Ecto neural progenitor cell (in vitro differentiated cells): ENCODE measurements at places on chromosomes 1 and 21.

GRCh38 chr1:165443539-165444311 is 1.2 kb downstream of the RXRG start:
- no peak for DNase-seq

GRCh38 chr1:232557096-232557495 is 72.8 kb downstream of the SIPA1L2 start:
- DNase-seq, result peak; percentile 31

DNA sequence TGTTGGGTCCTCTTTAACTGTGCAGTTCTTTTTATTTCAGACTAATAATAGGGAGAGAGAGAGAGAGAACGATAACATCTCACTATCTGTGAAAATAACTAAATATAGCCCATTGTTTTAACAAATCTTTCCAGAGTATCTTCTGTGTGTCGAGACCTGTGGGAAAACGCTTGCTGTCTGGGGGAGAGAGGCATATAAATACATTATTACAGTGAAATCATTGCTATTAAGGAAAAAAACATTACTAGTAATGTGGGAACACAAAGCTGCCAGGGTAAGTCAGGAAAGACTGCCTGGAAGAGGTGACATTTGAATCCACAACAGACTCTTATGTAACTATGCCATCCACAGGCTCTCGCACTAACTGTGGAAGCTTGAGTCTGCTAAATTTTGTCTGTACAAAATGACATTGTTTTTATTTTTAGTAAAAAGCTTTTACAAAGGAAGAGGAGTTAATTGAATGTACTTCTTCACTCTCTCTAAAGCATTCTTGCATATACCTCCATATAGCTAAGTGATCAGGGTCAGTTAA is 59.8 kb upstream of the PGD start:
- no peak for DNase-seq

- no peak for DNase-seq
These were observed 187.7 kb downstream of the TNFSF18 start for GRCh38 chr1:172863031-172863430.

GRCh38 chr1:167630568-167631385 is 745 bp downstream of the RCSD1 start:
- no peak for DNase-seq

GRCh38 chr1:180488661-180489060 is 13.7 kb downstream of the ACBD6 start:
- no peak for DNase-seq

DNA sequence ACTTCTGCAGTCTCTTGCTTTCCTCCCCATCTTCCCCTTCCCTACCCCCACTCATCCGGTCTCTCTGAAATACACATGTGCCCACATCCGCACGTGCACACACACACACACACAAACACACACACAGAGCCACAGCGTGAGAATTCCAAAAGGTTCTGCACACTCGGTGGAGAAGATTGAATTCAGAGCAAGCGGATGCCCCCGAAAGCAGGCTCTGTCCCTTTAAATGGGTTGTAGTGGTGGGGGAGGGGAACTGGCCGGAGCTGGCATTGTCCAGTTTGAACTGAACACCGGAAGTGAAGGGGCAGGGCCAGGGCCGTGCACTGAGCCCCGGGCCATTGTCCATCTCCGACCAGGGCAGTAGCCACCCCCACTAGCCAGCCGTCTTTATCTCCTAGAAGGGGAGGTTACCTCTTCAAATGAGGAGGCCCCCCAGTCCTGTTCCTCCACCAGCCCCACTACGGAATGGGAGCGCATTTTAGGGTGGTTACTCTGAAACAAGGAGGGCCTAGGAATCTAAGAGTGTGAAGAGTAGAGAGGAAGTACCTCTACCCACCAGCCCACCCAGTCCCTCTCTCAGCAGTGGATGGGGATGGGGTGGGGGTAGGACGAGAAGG is 1.3 kb upstream of the LIN28A start:
- peak; percentile 95 for DNase-seq

GRCh38 chr1:4322881-4323280 is 331.5 kb upstream of the AJAP1 start:
- DNase-seq, result no peak
